ENCODE measurements at places on chromosomes 1 and 21.

- DNase-seq = no peak
Measured at GRCh38 chr1:186440584-186440983, 20.3 kb downstream of the PDC start.

DNA sequence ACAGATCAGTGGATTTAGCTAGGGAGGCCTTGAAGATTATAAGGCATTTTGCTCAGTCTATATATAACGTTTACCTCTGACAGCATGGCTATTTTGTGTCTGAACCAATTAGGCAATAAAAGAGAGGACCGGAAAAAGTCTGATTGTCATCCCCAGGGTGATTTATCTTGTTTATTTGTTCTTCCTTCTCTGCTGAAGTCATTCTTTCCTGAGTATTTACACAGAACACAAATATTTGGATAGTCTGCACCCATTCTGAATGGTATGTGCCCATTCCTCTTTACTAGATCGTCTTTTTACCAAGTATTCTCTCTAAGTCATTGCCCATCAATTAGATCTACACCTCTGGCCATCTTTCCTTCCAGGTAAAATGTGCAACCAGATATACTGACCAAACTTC, 1602.9 kb downstream of the KCNT2 start:
- DNase-seq = no peak

DNA sequence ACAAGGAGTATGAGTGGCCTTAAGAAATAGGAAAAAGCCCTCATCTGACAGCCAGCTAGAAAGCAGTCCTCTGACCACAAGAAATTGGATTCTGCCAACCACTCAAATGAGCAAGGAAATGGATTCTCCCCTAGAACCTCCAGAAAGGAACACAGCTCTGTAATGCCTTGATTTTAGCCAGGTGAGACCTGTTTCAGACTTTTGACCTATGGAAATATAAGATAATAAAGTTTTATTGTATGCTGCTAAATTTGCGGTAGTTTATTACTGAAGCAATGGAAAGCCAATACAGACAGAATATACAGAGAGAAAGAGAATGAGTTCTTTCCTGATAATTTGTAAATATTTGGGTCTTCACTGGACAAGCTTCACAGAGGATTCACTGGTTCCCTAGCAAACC, 28.8 kb upstream of the SELE start:
- DNase-seq = no peak

DNA sequence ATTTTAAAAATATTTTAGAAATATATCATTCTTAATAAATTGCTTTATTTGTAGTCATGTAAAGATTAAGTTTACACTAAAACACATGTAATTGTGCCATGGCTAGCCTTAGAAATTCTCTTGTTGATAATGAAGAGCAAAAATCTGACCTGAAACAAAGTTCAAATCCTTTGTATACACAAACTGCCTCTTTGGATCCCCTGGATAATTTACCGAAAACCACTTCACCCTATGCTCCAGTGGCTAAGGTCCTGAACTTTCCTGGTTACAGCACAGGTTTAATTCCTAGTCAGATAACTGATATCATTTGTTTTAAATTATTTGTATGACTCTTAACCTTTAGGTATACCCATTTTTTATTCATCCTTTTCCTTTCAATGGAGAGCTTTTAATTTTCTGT, 1093.2 kb upstream of the ADGRL4 start:
- DNase-seq = no peak

DNA sequence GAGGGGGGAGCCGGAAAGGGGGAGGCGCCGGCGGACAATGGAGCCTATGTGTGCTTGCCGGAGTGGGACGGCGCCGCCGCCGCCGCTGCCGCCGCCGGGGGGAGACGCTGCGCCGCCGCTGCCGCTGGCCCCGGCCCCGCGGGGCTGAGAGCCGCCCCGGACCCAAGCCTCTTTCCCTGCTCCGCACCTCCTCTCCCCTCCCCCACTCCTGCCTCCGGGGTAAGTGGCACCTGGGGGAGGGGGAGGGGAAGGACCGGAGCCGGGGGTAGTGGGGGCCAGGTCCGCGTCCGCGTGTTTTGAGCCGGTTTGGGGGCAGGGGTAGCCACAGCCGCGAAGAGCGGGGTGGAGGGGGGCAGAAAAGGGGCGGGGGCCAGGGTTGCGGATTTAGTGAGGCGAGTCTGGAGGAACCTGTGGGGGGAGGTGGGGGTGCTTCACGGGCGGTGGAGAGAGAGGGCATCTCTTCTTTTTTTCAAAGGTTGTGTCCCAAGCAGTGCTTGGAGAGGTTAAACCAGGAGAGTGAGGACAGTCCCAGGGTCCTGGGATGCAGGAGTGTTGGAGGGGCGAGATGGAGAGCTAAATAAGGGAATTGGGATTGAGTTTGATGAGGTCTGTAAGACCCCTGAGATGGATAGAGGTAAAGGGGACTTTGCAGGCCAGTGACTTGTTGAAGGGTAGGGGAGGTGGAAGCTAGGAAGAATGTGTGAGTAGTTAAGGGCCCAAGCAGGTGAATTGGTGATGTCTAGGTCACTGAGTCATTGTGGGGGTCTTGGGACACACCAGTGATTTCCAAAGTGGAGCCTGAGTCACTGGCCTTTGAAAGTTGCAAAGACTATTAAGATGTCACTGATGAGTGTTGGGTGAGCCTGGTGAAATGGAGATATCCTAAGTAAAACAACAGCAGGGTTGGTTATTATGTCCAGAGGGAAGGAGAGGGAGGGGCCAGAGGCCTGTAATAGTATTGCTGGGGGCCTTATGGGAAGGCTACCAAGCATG, 59.1 kb downstream of the BCL9 start:
- DNase-seq = no peak

GRCh38 chr1:25793585-25794170, 6.3 kb upstream of the SELENON start:
- no peak for DNase-seq

- no peak for DNase-seq
Measured at GRCh38 chr1:30033256-30034104, 689.9 kb downstream of the MATN1 start.

- no peak for DNase-seq
Measured at GRCh38 chr1:178630417-178630816, 94.6 kb upstream of the RALGPS2 start.

DNA sequence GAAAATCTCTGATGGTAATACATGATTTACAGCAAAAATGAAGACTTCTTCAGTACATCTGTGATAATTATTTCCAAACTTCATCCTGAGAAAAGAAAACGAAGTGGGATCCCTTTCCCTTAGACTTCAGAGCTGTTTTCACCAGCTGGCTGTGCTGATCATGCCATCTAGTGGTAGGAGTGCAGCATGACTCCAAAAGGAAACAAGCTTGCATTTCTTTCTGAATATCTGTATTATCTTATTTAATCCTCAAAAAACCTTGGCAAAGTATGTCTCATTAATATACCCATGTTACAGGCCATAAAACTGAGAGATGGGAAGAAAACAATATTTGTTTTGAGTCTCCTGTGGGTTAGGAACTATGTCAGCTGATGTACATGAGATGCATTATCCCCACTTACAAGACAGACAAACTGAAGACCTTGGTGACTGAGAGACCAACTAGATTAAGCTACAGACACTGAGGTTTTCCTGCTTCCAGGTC, 9.8 kb upstream of the GJA8 start:
- DNase-seq = no peak

- no peak for DNase-seq
Measured at GRCh38 chr1:200869376-200869752, 3.4 kb upstream of the GPR25 start.

DNA sequence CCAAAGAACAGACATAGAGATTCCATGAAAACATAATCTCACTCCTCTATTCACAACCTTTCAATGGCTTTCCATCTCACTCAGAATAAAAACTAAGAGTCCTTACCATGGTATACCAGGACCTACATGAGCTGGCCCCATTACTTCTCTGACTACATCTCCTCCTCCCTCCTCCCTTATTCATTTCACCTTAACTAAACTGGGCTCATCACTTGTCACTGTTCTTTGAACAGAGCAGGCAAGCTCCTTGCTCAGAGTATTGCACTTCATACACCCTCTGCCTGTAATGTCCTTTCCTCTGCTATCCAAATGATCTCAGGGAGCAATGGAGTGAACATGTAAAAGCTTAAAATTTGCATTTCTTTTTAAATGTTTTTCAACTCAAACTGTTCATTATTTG, 142.0 kb downstream of the MRPL39 start:
- no peak for DNase-seq

DNA sequence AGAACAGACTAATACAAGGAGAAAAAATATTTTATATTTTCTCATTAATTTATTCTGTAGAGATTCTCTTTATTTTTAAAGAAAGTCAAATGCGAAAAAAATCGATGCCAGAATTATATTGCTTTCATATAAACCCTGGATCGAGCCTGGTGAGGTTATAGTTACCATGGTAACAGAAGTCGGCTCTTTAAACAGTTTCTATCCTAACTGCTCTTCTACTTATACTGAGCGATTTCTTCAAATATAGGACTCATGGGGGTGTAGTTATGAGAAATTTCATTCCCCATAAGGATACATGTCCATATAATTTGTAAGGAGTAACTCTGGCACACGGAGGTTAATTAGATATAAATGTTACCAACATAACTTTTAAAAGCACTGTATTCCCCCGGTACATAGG, 973.5 kb upstream of the NCAM2 start:
- DNase-seq = no peak

DNA sequence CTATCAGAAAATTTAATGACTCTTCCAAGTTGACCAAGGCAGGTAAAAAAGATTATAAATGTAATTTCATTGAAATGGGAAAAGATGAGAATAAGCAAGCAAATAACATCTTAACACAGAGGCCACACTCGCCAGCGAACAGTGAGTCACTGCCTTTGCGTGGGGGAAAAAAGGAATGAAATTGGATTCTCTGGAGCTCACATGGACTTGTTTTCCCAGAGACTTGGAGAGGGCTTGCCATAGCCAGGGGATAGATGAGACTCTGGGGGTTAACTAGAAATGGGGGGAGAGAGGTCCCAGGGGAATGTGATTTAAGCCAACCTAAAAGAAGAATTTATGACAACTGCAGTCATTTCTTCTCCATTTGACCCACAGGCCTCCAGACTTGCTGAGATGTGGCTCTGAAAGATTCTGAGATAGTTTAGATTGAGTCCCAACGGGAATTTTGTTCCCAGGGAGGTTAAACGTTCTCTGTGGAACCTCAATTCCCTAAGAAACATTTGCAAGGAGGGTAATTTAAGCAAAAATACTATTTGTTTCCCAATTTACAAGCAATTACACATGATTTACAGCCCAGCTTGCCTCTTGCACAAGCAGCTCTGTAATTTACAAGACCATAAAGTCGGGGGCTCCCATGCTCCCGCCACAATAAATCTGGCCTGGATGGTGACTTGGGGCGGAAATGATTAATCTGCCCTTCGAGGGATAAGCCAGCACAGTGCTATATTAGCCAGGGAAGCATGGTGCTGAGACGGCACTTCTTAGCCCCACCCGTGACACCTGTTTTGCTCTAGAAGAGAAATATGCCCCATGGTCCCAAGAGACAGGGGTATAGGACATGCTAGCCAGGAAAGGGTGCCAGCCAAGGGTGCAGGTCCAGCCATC, 68.8 kb downstream of the GRIK3 start:
- no peak for DNase-seq

DNA sequence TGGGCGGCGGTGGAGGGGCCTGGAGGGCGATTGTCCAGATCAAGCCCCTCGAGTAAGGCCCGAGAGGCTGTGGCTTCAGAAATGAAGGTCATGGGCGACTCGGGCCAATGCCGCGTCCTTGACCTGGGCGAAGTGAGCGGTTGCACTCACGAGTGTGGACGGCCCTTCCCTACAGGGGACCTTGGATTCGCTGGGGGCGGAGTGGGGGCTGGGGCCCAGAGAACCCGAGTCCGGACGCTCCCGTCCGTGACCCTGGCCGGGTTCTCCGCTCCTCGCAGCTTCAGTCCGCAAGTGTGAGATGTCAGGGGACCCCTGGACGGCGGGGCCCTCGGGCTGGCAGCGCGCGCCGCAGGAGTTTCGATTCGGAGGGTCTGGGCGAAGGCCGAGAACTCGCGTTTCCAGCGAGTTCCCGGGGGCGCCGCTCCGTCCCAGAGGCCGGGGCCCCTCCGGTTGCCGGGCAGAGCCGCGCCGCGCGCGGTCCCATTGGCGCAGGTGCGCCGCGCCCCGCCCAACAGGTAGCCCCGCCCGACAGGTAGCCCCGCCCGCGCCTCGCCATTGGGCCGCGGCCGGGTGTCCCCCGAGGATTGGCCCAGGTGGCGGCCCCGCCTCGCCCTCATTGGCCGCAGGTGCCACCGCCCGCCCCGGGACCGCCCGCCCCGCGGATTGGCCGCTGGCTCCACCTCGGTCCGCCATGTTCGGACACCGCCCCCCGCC, at the start of gene PRKCZ:
Gene PRKCZ (plus strand): TSS at position 694 of the 714 bp plus-strand sequence. CDS start 220 bp downstream, outside the sequence.
- DNase-seq = no peak

- DNase-seq = no peak
Measured at GRCh38 chr1:40530735-40531380, 579 bp upstream of the ZNF684 start.

GRCh38 chr1:52558941-52559340, 6.0 kb upstream of the TUT4 start:
- no peak for DNase-seq

GRCh38 chr1:42999308-42999707, 40.6 kb upstream of the SLC2A1 start:
- DNase-seq = no peak

DNA sequence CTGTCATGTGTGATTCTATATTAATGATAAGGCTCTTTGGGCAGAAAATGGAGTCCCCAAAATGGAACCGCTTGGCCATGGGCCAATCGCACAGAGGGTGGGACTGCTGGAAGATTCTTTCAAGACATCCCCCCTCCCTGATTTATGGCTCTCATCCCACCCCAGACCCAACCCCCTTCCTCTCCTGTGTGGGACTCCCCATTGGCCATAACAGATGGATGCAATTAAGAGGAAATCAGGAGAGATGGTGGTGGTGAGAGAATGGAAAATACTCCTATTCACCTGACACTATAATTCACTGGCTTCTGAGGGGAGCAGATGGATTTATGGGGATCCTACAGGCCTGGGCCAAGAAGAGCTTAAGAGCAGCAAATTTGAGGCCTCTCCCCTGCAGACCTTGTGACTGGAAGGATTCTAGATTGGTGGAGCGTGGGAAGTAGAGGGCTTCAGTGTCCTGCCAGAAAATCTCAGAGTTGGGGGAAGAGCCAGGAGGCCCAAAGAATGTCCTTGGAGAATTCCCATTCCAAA, 1.7 kb downstream of the IGFN1 start:
- DNase-seq = no peak

GRCh38 chr1:217392441-217392840, 238.4 kb downstream of the GPATCH2 start:
- DNase-seq = no peak

GRCh38 chr1:37629008-37629407, 5.7 kb downstream of the RSPO1 start:
- DNase-seq = no peak

GRCh38 chr21:30718239-30718909, at the start of gene KRTAP21-3:
TSS of gene KRTAP21-3 (minus strand) at chr21:30718777. CDS start at chr21:30718759, 18 bp downstream.
- DNase-seq = no peak

DNA sequence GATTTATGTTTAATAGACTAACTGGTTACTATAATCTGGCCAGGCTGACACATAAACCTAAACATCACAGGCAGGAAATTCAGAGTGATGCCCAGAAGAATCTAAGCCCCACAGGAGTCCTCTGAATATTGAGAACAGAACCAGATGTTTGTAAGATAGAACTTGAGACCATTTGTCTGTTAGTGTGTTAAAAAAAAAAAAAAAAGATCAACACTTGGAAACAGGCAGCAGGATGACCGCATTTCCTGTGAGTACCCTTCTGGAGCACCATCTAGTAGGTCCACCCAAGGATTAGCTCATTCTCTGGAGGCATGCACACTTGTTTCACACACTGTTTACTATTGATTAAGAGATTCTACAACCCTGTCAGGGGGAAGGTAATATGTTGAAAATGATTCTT, 111.4 kb upstream of the VANGL1 start:
- no peak for DNase-seq

- no peak for DNase-seq
Measured at GRCh38 chr1:7120863-7121621, 335.8 kb downstream of the CAMTA1 start.

GRCh38 chr21:33268393-33268736, 2.2 kb downstream of the IL10RB start:
- DNase-seq = no peak

Measured in GOT3 (cell line).